Stimulated activated effector memory CD8-positive, alpha-beta T cell treated with anti-CD3 and anti-CD28 coated beads, Interleukin-12 subunit alpha, Interleukin-12 subunit beta, amount 100 ng/mL, for 72 hours (primary cell): ENCODE measurements at places on chromosomes 11 and 22.

DNA sequence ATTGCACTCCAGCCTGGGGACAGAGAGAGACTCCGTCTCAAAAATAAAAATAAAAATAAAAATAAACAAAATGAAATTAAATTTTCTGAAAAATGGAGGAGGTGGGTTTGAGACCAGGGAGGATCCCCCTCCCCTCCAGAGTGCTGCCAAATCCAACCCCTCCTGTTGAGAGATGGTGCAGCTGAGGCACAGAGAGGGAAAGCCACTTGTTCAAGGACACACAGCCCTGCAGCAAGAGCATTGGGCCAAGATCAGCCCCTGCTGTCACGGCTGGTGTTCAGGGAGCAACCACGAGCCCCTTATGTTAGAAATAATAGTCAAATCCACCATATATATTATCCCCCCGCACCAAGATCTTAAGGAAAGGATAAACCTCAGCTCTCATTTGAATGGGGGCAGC, 2.7 kb downstream of the MYO18B start:
- no peak for DNase-seq

DNA sequence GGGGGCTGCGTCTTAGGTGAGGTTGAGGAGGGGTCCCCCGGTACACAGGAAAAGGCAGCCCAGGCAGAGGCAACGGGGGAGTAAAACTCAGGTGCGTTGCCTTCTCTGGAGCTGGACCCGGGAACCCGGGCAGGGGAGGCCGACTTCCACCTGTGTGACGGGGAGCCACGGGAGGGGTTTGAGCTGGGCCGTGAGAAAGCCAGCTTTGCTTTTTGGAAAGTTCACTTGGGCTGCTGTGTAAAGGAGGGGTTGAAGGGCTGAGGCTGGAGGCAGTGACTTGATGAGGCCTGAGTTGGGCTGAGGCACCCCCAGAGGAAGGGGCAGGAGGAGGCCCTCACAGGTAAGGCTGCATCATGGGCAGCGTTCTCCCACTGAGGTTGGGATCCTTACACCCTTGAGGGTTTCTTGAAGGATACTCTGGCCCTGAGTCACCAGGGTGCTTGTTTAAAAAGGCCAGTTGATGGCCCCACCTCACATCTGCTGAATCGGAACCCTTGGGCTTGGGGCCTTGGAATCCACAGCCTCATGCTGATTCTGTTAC, 47.2 kb downstream of the CHRDL2 start:
- no peak for DNase-seq

DNA sequence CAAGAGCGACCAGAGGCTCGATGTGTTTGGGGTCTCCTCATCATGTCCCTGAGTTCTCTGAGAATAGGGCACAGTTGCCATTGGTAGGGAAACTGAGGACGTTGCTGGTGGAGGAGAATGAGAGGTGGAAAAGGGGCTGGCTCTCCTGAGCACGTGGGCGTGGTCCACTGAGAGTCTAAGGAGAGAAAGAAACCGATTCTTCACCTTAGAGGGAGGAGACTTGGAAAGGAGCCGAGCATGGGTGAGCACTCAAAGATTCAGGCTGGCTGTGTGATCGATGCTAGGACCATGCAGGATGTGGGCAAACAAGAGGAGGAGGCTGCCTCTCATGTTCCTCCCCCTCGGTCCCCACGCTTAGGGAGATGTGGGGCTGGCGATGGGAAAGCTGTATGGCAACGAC, 19.8 kb upstream of the TLCD5 start:
- no peak for DNase-seq

GRCh38 chr11:1731451-1732059, 18.8 kb downstream of the IFITM10 start:
- no peak for DNase-seq

GRCh38 chr22:47816863-47817210, 1054.4 kb downstream of the TBC1D22A start:
- no peak for DNase-seq

DNA sequence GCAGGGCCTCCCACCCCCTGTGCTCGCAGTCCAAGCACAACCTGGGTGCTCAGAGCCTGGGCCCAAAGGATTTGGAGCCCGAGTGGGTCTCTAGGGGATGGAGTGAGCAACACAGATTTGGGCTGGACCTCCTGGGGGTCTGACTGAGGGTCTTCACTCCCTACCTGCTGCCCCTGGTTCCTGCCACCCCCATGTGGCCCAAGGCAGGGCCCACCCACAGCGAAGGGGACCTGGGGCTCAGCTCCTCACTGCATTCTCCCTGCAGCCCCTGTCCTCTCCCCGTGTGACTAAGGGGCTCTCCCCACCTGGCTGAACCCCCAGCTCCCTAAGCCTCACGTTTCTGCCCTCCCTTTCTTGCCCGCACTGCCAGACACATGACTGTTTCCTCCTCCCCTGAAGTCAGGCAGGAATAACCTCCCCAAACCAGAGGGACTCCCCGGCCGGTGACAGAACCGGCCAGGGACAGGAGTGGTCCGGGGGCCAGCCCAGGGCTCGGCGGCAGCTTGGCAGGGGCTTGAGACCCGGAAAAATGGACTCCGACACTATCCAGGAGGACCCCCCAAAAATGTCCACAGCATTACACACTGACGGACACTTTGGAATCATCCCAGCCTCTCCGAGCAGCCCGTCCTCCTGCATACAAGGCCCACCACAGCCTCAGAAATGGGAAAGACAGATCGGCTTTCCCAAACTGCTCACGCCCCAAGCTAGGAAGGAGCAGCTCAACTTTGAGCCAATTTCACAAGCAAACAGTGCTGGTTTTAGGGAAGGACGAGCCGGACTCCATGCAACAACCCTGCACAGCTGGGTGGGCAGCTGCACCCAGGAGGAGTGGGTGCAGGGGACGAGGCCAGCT, 57.8 kb downstream of the BRD1 start:
- DNase-seq = no peak

- no peak for DNase-seq
Measured at GRCh38 chr11:30697032-30697431, 110.9 kb upstream of the MPPED2 start.

GRCh38 chr22:38191731-38192474, 9.9 kb upstream of the MAFF start:
- no peak for DNase-seq
